ENCODE measurements at places on chromosomes 12 and 14.

DNA sequence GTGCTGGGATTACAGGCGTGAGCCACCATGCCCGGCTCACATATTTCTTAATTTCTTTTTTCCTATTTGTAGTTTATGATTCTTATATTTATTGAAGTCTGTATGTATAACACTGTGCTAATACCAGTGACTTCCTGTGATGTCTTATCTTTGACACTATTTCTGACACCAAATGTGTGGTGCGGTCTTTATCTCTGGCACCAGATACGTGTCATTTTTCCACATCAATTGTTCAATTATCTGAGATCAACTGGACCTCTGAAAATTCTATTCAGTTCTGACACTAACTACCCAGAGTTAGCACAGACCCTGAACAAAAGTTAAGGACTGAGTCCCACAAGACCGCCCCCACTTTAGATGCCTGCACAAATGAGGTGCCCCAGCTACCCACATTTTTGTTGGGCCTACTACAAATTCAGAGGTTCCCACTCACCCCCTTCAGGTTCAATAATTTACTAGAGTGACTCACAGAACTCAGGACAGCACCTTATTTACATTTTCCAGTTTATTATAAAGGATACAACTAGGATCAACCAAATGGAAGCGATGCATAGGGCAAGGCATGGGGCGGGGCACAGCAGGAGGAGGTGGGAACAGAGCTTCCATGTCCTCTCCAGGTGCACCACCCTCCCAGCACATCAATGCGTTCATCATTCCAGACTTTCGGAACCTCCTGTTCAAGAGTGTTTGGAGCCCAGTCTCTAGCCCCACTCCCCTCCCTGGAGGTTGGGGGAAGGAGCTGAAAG lies 11.6 kb upstream of the SRSF9 start:
- H3K4me1 ChIP-seq = peaks cover 28% of the 10 kb centered on the region
- H3K4me3 ChIP-seq = peak overlapping the region; percentile 13
- H3K27me3 ChIP-seq = no peaks in the 10 kb centered on the region
- H3K27ac ChIP-seq = no peak overlapping the region
- no peaks in the 10 kb centered on the region for H3K36me3 ChIP-seq

DNA sequence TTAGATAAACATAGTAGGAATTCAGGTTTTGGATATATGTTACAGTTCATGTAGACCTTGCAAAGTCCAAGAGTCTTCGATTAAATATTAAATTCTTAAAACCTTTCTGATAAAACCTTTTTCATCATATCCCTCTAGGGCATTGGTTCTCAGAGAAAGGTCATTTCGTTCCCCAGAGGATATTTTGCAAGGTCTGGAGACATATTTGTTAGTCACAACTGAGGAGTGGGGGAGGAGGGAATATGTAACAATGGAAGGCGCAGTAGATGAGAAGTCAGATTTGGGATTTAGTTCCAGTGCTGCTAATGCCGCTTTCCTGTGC lies 5.3 kb downstream of the TMEM253 start:
- no peak for DNase-seq
- no peaks in the 10 kb centered on the region for H3K27me3 ChIP-seq
- H3K27ac ChIP-seq = no peak overlapping the region
- peaks cover 8% of the 10 kb centered on the region for H3K4me1 ChIP-seq

DNA sequence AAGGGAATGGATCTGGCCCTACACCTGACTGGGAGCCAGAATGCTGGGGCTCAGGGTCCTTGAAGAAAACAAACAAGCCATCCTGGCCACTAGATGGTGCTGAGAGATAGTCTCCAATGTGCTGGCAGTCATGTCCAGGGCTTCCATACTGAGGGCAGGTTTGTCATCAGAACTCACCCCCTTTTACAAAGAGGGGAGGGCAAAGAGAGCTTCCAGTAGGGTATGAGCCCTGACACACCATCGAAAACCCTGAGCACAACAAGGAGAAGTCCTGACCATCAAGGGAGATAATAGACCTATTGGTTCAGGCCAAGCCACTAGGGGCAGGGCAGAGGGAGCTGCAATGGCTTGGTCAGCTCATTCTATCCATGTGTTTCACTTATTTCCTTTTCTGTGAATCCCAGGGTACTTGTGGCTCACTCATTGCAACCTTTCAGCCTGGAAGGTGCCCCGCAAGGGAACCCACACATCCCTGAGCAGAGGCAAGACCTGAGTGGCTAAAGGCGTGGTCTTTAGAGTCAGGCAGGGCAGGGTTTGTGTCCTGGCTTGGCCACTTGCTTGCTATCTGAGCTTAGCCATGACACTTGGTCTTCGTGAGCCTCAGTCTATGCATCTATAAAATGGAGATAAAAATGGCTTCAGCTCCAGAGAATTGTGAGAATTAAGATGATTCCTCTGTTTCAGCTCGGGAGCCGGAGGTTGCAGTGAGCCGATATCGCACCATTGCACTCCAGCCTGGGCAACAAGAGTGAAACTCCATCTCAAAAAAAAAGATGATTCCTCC lies 6.2 kb upstream of the PLEKHH1 start:
- H3K27me3 ChIP-seq = no peaks in the 10 kb centered on the region
- no peaks in the 10 kb centered on the region for H3K36me3 ChIP-seq
- no peaks in the 10 kb centered on the region for H3K4me1 ChIP-seq
- H3K27ac ChIP-seq = no peak overlapping the region

- H3K4me1 ChIP-seq = no peaks in the 10 kb centered on the region
- no peak overlapping the region for H3K4me3 ChIP-seq
- H3K36me3 ChIP-seq = no peaks in the 10 kb centered on the region
- H3K27ac ChIP-seq = no peak overlapping the region
- H3K27me3 ChIP-seq = no peaks in the 10 kb centered on the region
Measured at GRCh38 chr12:88298761-88299242, 156.7 kb downstream of the TMTC3 start.

- H3K27ac ChIP-seq = no peak overlapping the region
- no peaks in the 10 kb centered on the region for H3K36me3 ChIP-seq
- H3K27me3 ChIP-seq = no peaks in the 10 kb centered on the region
- no peaks in the 10 kb centered on the region for H3K4me1 ChIP-seq
Measured at GRCh38 chr14:78073028-78073427, 97.1 kb upstream of the NRXN3 start.

- no peak overlapping the region for H3K27ac ChIP-seq
- no peak for DNase-seq
- H3K36me3 ChIP-seq = peaks cover 4% of the 10 kb centered on the region
- no peaks in the 10 kb centered on the region for H3K27me3 ChIP-seq
- peaks cover 17% of the 10 kb centered on the region for H3K4me1 ChIP-seq
- H3K4me3 ChIP-seq = no peak overlapping the region
Measured at GRCh38 chr14:23951590-23952201, 1.9 kb upstream of the DHRS4 start.

GRCh38 chr14:22794551-22794951 lies 20.7 kb downstream of the SLC7A7 start:
- H3K4me1 ChIP-seq = no peaks in the 10 kb centered on the region
- no peaks in the 10 kb centered on the region for H3K27me3 ChIP-seq
- DNase-seq = no peak
- H3K4me3 ChIP-seq = no peak overlapping the region
- H3K36me3 ChIP-seq = no peaks in the 10 kb centered on the region

DNA sequence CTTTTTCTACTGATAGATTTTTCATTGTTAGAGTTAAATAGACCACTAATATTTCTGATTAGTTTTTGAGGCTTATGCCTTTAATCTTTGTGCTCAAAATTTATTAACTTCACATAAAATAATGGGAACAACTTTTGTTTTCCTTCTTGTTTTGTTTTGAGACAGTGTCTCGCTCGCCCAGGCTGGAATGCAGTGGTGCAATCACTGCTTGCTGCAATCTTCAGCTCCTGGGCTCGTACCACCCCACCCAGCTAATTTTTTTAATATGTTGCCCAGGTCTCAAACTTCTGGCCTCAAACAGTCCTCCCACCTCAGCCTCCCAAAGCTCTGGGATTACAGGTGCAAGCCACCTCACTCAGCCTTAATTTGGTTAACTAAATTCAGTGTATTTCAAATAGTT lies 16.8 kb downstream of the SCFD1 start:
- no peak for DNase-seq
- no peak overlapping the region for H3K27ac ChIP-seq
- no peaks in the 10 kb centered on the region for H3K27me3 ChIP-seq
- peaks cover 65% of the 10 kb centered on the region for H3K36me3 ChIP-seq

DNA sequence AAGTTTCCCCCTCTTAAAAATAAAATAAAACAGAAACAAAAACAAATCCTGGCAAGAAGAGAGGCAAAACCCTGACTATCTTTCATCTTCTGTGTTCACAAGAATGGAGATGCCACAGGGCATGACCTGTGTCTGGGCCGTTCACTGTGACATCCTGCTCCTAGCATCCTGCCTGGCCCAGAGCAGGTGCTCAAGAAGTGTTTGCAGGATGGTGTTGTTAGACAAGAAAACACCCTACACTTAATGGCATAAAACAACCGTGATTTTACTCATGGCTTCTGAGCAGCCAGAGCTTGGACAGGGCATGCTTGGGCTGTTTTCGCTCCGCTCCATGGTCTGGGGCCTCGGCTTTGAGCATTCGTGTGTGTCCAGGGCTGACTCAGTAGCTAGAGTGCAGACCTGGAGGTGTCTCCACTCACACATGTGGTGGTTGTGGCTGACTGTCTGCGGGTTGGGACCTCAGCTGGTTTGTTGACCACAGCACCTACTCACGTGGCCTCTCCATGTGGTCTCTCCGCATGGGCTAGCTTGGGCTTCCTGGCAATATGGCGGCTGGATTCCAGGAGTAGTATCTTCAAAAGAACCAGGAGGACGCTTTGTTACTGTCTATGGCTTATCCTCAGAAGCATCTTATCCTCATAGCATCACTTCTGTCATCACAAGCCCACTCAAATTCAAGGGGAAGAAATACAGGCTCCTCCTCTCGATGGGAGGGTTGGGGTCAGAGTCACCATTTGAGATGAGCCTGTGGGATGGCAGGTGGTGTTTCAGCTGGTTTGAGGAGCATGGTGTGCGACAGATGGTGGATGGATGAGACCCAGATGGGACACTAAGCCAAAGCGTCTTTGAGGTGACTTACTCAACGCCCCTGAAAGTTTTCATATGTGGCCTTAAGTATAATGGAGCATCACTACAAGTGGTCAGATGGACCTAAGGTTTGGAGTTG lies 33.2 kb upstream of the FZD10 start:
- H3K27me3 ChIP-seq = no peaks in the 10 kb centered on the region
- DNase-seq = no peak
- no peak overlapping the region for H3K27ac ChIP-seq
- no peaks in the 10 kb centered on the region for H3K4me1 ChIP-seq

- H3K27me3 ChIP-seq = no peaks in the 10 kb centered on the region
- DNase-seq = peak; percentile 62
- peak overlapping the region; percentile 46 for H3K4me3 ChIP-seq
Measured at GRCh38 chr12:109110988-109111495, 5.3 kb upstream of the ACACB start.

- no peaks in the 10 kb centered on the region for H3K36me3 ChIP-seq
- H3K27me3 ChIP-seq = no peaks in the 10 kb centered on the region
- no peak for DNase-seq
- H3K4me3 ChIP-seq = no peak overlapping the region
Measured at GRCh38 chr12:32698285-32698684, 19.2 kb downstream of the DNM1L start.

DNA sequence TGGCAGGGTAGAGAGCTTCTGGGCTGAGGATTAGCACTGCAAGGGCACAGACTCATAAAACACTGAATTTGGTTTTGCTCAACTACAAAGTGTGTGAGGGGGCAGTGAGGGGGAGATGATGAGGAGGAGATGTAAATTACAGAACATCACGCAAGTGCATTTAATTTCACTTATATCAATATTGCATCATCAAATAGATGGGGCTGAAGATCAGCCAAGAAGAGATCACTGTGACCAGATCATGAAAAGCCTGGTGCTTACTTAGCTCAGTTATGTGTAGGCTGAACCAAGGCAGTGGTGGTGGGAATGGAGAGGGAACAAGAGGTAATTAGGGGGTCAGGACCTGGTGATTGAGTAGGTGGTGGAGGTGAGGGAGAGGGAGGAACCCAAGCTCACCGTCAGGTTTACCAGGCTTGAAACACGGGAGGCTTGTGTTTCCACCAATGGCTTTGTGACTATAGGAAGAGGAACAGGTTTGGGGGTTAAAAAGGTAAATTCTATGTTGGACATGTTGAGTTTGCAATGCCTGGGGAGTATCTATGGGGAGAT lies 11.3 kb downstream of the FOS start:
- H3K4me1 ChIP-seq = peaks cover 6% of the 10 kb centered on the region
- DNase-seq = no peak
- H3K36me3 ChIP-seq = no peaks in the 10 kb centered on the region

- no peak overlapping the region for H3K27ac ChIP-seq
- H3K4me1 ChIP-seq = no peaks in the 10 kb centered on the region
- no peak for DNase-seq
- no peaks in the 10 kb centered on the region for H3K27me3 ChIP-seq
Measured at GRCh38 chr12:26646571-26646970, 186.4 kb downstream of the ITPR2 start.

GRCh38 chr14:76917745-76918255 lies 91.6 kb downstream of the LRRC74A start:
- H3K27me3 ChIP-seq = no peaks in the 10 kb centered on the region
- no peak overlapping the region for H3K4me3 ChIP-seq

DNA sequence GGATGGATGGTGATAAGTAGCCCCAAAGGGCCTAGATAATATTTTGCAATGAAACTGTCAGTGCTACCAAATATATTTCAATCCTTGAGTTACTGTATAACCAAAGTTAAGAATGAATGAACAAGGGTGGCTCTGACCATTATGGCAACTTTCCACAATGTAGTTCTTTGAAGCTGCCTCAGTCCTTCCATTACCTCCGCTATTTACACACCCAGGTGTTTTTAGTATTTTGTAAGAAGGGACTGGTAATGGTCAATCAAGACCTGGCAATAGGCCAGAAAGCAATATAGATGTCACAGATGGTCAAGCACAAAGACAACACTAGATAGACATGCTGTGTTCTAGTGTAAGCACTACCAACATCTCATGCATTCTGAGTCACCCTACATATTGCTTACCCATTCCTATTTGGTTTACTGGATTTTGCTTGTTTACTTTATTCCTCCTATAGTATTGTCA lies 16.3 kb downstream of the DUSP16 start:
- no peaks in the 10 kb centered on the region for H3K4me1 ChIP-seq
- no peak overlapping the region for H3K27ac ChIP-seq
- H3K4me3 ChIP-seq = no peak overlapping the region
- no peaks in the 10 kb centered on the region for H3K27me3 ChIP-seq

DNA sequence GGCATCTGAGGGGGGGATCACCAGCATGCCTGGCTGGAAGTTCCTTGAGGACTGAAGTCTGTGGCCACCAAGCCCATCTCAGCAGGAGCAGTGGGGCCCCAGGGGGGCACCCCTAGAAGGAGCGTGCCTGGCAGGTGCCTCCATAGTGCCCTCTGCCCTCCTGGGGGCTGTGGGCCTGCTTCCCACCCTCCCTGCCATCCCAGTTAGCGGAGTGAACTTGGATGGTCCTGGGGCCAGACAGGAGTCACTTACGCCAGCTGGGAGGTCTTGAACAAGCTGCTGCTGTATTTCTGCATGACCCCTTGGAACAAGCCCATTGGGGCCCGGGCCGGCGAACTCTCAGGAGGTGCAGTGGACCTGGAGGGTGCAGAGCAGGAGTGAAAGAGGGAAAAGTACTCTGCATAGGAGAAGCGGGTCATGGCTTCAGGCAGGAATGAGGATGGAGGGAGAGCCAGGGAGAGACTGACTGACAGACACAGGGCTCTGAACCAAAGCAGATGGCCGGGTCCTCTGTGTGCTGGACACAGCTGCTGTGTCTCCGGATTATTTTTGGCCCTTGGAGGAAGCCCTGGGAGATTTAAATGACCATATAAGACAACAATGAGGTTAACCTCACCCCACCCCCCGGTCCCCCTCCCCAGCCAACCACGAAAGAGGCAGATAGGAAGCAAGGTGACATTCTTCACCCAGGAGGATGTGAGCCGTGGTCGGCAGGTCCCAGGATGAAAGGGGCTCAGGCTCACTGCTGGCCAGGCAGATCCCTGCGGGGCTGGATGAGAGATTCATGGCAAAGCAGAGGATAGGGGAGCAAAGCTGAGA lies 19.6 kb downstream of the ASB2 start:
- H3K27me3 ChIP-seq = no peaks in the 10 kb centered on the region
- H3K27ac ChIP-seq = no peak overlapping the region
- H3K4me1 ChIP-seq = peaks cover 84% of the 10 kb centered on the region
- DNase-seq = no peak
- no peak overlapping the region for H3K4me3 ChIP-seq
